ENCODE measurements at places on chromosomes 2 and 18.

- no peak for DNase-seq
Measured at GRCh38 chr18:24181806-24182205, 42.9 kb downstream of the CABYR start.

DNA sequence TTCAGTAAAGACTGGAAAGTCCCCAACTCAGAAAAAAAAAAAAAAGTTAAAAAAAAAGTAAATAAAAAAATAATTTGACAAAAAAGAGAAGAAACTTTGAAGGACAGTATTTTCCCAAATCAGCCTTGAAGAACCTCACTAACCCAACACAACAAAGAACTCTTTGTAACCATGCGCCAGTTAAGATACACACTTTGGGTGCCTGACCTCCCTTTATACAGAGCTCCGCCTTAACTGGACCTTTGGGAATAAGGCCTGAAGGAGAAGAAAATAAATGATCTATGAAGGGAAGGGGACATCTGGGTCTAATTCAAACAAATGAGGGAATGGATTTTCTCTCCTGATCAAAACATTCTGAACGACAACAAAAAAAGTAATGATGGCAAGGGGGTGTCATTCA lies 2.2 kb upstream of the GFPT1 start:
- no peak for DNase-seq

DNA sequence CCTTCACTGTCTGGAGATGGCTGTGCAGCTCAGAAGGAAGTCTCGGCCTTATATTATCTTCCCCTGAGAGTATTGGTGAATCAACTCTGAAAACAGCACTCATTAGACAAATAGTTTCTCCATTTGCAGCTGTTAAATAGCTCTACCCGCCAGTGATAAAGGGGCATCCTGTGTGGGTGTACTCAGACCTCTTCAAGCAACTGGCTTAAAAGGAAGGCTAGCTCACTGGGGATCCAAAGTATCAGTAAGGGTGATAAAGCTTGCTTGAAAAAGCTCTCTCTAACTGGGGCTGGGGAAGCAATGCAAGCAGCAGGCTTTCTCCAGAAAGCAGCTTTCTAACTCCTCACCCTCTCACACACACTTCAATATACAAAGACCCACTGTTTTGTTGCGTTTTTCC lies 64.9 kb upstream of the PSMD14 start:
- DNase-seq: no peak

DNA sequence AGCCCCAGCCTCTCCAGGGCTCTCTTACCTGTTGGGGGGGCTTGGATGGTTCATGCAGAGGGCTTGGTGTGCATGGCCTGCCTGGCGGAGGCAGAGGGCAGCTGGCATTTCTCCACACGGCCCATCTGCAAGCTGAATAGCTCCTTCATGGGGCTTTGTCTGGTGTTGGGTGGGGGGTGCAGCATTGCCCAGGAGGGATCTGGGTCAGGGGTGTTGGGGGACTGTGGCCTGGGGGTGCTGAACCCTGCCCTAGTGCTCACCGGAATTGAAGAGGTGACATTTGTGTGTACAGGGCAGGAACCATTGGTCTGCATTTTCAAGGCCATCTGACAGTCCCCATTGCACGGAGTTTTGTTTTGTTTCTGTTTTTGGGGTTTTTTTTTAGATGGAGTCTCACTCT lies 58.8 kb upstream of the HAAO start:
- no peak for DNase-seq

DNA sequence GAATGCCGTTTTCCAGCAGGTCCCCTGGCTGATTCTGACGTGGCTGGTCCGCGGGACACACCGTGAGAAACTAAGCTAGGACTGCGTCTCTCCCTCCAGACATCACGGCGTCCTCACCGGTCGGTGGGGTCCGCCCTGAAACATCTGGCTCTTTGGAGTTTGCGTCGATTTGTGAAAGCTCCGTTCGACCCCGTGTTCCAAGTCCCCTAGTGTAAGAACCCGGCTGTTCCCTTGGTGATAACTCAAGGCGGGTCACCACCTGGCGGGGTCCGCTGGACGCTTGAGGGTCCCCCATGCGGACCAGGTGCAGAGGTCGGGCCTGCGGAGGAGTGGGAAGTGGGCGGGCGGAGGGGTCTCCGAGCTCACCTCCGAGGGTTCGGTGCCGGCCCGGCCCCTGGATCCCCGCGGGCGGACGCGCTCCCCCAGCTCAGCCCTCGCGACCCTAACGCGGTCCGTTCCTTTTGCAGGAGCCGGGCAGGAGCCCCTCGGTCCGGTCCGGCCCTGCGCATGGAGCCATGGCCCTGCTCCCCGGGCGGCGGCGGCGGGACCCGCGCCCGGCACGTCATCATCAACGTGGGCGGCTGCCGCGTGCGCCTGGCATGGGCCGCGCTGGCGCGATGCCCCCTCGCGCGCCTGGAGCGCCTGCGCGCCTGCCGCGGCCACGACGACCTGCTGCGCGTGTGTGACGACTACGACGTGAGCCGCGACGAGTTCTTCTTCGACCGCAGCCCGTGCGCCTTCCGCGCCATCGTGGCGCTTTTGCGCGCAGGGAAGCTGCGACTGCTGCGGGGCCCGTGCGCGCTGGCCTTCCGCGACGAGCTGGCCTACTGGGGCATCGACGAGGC lies 65.6 kb downstream of the KCNG2 start:
- no peak for DNase-seq

- DNase-seq: no peak
Measured at GRCh38 chr2:128589681-128590080, 271.0 kb upstream of the HS6ST1 start.

GRCh38 chr18:26419746-26420145 lies 128.6 kb downstream of the KCTD1 start:
- DNase-seq: no peak

DNA sequence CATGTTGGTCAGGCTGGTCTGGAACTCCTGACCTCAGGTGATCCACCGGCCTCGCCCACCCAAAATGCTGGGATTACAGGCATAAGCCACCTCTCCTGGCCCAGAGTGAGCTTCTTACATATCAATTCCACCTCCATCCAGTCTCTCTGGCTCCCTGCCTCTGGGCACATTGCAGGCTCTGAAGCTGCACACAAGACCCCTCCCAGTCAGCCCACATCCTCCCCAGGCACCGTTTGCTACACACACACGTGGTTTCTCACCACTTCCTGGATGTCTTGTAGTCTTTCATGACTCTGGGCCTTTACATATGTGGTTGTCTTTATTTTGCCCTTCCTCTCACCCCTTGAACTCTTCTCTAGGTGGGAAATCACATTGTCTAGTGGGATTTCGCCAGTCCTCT lies 64.0 kb upstream of the CABLES1 start:
- DNase-seq: no peak

DNA sequence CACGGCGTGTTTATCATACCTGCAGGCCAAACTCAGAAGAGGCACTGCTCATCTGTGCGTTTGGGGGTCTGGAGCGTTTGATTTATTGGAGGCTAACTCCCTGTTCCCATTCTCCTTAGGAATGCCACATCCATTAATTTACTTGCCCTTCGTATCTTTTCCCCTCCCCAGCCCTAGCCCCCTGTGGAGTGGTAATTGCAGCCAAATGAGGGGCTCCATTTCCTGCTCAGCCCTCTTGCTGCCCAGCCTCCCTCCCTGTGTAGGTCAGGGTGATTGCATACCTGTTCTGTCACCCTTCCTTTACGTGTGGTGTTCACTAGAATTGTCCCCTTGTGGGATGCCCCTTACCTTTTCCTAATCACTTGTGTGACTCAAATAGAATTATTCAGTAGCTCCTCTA lies 120.4 kb downstream of the MAP3K20 start:
- no peak for DNase-seq

- no peak for DNase-seq
Measured at GRCh38 chr2:70115646-70116442, 28.6 kb downstream of the PCBP1 start.

DNA sequence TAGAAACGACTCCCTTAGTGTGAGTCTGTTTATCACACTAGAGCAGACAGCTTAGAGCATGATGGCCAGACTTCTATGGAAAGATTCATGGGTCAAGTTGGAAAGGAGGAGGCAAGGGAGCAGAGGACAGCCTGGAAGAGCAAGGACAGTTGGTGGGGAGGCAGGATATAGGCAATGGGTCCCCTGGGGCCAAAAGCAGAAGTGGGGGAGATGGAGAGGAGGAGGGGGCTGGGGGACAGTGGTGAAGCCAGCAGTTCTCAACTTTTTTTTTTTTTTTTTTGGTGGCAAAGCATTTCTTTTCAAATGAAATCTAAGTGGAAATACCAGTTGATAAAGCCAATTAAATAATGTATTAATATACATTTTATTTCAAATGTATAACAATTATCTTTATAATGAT lies 197.9 kb downstream of the HRH4 start:
- no peak for DNase-seq
